Stimulated activated CD4-positive, alpha-beta T cell treated with anti-CD3 and anti-CD28 coated beads, Interleukin-1b, Interleukin-23, amount 100 ng/mL, for 4 hours (primary cell): ENCODE measurements at places on chromosomes 12 and 14.
A peak's percentile ranks its signal among the peaks of the same experiment; 100 is the strongest.

GRCh38 chr12:52168019-52168717, 23.6 kb downstream of the KRT80 start:
- DNase-seq = no peak

DNA sequence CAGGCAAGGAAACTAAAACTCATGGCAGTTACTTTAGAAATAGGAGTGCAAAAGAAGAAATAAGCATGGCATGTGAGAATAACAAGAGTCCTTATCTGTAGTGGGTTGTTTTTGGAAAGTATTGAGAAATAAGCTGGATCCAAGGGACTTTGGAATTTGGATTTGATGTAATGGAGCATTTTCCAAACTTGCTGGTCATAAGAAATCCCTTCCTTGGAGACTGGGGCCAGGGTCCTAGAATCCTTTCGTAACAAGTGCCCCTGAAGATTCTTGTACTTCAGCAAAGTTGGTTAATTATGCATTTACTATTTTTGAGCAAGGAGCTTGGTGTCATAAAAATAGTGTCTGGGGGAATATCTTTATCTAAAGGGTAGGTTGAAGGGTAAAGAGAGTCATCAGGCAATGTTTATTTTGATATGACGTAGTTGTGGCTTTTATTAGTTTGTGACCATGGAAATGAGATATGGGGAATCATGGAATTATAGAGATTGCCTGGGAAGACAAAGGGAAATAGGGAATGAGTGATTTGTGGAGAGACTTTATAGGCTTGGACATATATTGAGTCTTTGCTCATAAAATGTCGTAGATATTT, 53.9 kb downstream of the WNK1 start:
- DNase-seq = no peak

DNA sequence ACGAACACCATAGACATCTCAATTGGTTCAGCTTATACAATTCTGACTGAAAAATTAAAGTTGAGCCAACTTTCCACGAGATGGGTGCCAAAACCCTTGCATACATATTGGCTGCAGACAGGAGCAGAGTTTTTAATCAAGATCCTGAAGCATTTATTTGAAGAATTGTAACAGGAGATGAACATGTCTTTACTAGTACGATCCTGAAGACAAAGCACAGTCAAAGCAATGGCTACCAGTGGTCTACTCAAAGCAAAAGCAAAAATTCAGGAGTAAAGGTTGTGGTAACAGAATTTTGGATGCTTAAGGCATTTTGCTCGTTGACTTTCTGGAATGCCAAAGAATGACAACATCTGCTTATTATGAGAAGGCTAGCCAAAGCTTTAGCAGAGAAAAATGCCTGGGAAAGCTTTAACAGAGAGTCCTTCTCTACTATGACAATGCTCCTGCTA, 20.7 kb downstream of the ZDHHC17 start:
- no peak for DNase-seq

GRCh38 chr12:113816866-113817265, 149.3 kb downstream of the RBM19 start:
- no peak for DNase-seq

DNA sequence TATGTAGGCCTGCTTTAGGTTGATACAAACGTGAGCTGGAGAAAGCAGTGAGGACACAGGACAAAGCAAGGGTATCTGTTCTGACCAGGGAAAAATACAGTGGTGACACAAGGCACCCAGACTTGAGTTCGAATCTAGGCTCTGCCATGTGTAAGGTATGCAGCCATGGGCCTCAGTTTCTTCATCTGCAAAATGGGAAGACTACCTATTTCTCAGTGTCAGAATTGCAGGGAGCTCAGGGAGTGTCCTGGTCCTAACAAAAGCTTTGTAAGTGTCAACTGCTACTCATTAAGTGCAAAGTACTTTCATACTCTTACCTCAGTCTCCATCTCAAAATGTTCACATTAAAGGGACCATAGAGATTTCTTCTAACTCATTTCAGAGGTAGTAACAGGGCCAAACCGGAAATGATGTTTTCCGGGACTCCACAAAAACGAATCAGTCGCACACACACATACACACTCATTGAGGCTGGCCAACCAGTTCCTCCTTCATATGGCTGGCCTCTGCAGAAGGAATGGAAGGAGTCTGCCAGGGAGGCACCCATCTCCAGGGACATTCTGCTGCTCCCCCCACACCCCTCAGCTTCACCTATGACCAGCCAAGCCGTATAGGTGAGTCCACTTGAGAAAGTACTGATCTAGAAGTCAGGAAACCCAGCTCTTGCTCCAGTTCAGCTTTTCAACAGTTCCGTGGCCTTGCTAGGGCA, 7.8 kb downstream of the CTDSP2 start:
- DNase-seq = no peak

DNA sequence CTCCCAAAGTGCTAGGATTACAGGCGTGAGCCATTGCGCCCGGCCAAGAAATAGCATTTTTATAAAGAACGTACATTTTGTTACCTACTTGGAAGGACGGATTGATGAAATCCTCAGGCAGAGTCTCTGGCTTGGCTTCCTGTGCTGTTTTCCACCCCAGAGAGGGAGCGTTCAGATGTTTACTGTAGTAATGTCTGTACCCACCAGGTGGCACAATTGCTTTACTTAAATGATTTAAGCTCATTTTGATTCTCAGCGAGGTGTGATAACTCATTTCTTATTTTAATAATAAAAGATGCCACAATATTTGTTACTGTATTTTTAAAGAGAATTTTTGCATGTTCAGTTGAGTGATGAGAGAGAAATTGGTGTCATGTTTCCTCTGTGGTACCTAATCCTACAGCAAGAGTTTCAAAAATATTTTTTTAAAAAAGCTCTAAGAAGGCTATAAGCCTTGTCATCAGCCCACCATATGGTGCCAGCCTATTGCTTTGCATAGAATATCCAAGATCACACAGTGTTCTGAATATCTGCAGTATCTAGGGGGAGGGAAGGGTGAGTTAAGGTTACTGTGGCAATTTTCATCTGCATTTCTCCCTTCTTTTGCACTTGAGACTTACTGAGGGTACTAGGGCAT, 82.6 kb upstream of the TRAF3 start:
- peak; percentile 63 for DNase-seq

DNA sequence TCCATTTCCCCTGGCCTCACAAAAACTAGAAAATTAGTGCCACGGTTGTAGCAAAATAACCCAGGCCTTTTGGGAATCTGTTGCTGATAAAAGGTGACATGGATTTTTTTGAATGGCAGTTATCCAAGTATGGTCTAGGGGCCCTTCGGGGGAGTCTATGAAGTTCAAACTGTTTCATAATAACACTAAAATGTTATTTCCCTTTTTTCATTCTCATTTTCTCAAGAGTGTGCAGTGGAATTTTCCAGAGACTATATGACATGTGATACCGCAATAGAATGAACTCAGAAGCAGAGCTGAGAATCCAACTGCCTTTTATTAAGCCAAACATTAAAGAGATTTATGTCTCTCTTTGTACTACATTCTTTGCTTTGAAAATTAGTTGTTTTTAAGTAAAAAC, 26.9 kb downstream of the GSTZ1 start:
- DNase-seq = no peak

DNA sequence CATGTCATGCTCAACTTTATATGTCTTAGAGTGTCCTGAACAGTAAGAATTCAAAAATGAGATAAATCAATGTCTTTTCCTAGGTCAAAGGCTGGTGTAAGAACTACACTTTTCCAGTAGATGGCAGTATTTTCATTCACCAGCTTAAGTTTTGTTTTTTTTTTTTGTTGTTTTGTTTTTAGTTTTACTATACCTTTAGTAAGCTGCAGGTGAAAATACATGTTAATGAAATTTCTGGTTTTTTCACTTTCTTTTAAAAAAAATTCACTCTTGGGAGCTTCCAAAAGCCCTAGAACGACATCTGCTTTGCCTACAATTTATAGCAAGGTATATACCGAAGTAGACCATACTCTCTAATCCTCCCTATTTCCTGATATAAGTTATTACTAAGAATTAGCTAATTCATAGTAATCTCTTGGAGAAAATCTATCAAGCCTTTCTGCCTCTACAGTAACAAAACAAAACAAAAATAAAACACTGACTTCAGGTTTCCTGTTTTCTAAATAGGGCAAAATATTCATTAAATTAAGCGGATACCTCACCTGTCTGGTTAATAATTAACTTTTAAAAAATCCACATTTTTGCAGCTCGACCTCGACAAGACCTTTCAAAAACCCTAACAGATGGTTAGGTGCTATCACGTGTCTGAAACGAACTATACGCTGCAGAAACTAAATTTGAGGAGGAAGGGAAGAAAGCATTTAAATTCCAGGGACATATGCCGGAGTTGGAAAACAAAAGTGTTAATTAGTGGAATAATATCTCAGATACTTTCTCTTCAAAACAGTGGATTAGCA, 2.7 kb upstream of the SAMD4A start:
- no peak for DNase-seq

- DNase-seq = no peak
Observed at GRCh38 chr12:57584690-57585089, 6.3 kb upstream of the PIP4K2C start.

DNA sequence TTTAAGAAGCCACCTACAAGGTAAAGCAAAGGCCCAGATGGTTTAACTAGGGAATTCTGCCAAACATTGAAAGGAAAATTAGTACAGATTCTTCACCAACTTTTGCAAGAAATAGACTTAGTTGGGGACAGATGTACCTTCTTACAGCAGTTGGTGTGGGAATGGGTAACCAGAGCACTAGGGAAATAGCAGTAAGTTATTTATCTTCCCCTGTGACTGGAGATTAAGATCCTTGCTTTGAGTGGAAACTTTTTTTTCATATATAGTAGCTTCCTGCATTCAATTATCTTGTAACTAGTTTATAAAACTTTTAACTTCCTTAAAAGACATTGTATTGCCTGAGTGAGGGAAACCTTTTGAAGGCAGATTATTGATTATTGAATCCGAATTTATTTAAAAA, 44.2 kb downstream of the ARID2 start:
- DNase-seq = no peak
